ENCODE measurements at places on chromosomes 7 and 10.

- DNase-seq, result no peak
These were observed 7.7 kb downstream of the VWA2 start for GRCh38 chr10:114246679-114247305.

- no peak for DNase-seq
These were observed 121.5 kb downstream of the CRPPA start for GRCh38 chr7:16299853-16300252.

DNA sequence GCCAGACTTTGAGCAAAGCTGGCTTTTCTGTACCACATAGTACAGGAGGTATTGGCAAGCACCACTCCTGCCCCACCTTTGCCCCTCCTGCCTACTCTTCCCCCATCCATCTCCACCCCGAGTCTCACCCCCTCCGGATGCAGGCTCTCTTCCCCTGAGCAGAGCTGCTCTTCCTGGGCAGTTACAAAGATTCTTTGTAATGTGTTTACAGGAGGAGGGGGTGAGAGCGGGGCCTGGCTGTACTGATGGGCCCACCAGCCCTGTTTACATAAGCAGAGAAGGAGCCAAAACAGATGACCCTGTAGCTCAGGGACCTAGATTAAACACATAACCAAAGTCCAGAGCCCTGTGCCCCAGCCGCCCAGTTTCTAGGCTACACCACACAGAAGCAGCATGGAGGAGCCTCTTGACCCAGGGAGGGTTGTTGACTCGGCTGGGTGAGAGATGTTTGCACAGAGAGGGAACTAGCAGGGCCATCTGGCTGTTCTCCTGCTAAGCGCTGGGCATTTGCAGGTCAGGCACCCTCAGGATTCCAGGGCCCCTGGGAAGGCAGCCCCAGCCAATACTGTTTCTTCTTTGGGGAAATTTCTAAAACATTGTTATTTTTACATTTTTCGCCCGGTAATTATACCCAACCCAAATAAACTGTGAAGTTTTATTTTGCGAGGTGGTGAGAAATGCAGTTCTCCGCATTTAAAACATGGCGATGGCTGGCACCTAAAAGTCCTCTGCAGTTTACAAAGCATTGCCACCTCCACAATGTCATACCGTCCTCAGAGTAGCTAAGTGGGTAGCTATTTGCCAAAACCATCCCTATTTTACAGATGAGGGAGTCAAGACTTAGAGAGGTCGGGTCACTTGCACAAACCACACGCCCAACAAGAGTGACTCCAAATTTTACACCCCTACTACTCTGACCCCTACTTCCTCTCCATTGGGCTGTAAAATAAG lies 11.4 kb upstream of the ZKSCAN1 start:
- DNase-seq, result no peak

DNA sequence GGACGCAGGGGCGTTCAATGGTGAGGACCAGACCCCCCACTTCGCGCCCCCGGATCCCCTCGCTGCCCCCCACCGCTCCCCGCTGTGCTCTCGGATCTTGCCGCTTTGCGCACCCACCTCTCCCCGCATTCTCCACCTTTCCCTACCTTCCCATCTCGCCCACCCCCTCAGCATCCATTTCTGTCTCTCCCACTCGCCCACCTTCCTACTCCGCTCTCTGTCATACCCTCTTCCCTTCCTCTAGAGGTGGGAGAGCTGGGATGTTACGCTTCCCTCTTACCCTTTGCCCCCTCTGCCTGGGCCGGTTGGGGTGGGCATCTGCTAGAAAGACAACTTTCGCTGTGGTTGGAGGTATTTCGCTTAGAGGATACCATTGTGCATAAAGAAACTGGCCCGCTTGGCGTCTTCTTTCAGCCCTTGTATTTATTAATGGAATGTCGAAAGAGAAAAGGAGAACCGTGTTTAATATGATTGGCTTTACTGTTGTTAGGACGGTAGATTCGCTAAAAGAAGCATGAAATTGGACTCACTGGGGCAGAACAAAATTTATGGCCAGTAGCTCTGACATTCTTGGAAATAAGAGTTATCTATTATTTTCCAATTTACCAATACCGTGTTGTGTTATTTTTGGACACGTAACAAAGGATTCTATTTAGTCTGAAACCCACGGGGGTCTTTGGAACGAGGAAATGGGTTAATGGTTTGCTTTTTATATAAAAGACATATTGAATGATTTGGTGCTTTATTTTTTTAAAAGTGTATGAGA lies 873 bp downstream of the PRKAR2B start:
- no peak for DNase-seq

DNA sequence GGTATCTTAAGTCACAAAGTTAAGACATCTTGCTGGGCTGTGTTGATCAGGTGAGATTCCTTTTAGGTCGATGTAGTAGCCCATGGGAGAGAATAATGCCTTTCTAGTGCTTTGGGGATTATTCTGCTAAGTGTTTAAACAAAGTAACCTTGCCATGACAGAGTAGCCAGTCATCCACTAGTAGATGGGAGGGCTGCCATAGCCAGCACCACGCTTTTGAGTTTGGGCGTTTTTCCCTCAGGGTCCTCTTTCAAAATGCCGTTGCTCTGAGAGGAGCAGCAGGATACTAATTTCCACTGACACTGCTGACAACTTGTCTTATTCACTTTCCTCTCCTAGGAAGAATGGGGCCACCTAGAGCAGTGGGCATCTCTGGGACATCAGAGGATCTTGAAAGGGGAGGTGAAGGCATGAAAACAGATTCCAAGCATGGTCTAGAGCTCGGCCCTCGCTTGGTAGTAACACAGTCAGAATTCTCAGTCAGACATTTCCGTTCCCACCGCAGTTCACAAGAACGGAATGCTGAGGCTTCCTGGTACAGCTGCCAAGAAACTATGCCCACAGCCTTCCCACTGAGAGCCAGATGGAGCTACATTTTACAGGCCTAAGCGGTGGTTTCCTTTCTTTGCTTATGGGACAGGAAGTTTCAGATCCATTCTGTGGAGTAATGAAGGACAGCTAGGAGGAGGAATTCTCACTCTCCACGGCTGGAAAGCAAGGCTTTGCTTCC lies 15.3 kb upstream of the RSU1 start:
- DNase-seq, result no peak

DNA sequence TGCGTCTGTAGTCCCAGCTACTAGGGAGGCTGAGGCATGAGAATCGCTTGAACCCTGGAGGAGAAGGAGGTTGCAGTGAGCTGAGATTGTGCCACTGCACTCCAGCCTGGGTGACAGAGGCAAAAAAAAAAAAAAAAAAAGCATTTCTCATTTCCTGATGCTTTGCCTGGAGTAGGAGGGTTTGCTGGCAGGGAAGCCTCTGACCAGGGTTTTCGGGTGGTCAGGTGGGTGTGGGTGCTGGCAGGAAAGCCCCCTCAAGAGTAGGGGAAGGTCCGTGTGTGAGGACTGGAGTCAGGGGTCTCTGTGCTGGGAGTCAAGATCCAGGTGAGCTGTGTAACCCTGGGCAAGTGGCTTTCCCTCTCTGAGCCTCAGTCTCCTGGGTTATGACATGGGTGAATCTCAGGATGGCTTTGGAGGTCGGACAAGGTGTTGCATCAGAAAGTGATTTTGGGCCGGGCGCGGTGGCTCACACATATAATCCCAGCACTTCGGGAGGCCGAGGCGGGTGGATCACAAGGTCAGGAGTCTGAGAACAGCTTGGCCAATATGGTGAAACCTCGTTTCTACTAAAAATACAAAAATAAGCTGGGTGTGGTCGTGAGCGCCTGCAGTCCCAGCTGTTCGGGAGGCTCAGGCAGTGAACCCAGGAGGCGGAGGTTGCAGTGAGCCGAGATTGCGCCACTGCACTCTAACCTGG lies 3.2 kb downstream of the AMZ1 start:
- DNase-seq, result no peak

DNA sequence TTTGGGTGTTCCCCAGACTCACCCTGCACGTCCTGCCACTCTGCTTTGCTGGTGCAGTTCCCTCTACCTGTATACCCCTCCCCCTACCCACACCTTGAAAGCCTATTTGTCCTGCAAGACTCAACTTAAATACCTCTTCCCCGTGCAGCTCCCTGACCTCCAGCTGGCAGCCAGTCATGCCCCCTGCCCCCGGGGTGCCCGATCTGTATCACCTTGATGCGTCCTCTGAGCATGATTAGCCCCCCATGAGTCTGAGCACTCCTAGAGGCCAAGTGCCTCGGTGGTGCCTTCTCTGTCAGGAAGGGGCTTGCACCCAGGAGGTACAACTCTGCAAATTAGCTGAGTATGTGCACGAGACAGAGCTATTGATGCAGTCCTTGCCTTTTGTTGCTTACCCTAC lies 95.1 kb downstream of the RGS10 start:
- DNase-seq, result no peak
